ENCODE measurements at places on chromosomes 4 and X.
A peak's percentile ranks its signal among the peaks of the same experiment; 100 is the strongest.

DNA sequence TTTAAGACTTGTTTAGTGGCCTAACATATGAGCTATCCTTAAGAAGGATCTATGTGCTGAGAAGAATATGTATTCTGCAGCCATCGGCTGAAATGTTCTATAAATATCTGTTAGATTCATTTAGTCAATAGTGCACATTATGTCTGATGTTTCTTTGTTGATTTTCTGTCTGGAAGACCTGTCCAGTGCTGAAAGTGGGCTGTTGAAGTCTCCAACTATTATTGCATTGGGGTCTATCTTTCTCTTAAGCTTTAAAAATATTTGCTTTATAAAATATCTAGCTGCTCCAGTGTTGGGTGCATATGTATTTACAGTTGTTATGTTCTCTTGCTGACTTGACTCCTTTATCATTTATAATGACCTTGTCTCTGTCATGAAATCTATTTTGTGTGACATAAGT lies 9.4 kb upstream of the BLTP1 start:
- DNase-seq = no peak

- DNase-seq = no peak
These were observed 53.6 kb downstream of the AWAT2 start for GRCh38 chrX:69996113-69996468.

- DNase-seq = no peak
These were observed 15.5 kb downstream of the PFKFB1 start for GRCh38 chrX:54978448-54978847.

DNA sequence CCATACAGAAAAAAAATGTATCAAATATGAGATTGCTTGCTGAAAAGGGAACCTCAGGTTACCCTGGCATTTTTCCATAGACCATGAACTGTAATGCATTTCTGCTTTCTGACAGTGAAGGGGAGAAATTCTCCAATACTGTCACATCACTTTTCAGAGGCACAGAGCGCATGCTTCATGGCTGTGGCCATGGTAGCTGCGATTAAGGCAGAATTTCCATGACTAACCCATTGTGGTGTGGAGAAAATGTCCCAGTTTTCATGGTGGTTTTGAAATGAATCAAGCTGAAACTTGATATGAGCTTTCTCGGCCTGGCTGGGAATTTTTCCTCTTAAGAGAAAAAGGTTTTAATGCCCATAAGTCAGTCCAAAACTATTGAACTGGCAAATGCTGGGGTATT lies 39.5 kb upstream of the MAP3K15 start:
- no peak for DNase-seq

- no peak for DNase-seq
These were observed 133.1 kb downstream of the KDR start for GRCh38 chr4:54992266-54992665.

- no peak for DNase-seq
These were observed 63.7 kb downstream of the MAML3 start for GRCh38 chr4:140090215-140090731.

- no peak for DNase-seq
These were observed 83.7 kb downstream of the SPOCK3 start for GRCh38 chr4:167150587-167150986.

DNA sequence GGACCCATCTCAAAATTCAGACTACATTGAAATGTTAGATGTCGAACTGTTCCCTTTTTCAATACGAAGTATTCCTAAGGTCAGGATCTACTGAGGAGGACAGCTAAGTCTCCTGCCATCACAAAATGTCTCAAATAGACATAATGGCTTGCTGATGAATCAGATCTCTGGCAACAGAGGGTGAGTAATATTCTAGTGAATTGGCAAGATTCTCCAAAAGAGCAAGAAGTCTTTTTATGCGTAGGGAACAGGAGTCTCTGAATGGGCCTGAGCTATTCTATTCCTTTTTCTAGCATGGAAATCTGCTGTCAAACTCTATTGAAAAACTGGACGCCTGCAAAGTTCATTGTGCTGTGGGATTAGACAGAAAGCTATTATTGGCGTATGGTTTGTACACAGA lies 145.4 kb downstream of the FNIP2 start:
- no peak for DNase-seq

DNA sequence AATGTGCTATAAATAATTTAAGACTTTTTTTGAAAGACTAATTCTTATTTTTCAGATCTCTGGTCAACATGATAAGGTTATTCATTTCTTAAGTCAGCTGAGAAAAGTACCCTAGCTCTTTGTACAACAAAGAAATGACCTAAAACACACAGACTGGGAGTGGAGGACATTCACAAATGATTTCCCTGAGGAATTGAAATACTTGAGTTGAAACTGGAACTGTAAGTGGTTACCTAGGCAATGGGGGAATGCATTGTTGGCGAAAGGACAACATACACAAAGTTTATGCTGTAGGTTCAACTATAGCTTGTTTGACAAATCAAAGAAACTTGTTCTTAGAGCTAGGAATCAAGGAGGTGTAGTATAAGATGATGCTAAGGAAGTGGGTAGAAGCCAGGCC lies 915.5 kb downstream of the FAT4 start:
- no peak for DNase-seq

DNA sequence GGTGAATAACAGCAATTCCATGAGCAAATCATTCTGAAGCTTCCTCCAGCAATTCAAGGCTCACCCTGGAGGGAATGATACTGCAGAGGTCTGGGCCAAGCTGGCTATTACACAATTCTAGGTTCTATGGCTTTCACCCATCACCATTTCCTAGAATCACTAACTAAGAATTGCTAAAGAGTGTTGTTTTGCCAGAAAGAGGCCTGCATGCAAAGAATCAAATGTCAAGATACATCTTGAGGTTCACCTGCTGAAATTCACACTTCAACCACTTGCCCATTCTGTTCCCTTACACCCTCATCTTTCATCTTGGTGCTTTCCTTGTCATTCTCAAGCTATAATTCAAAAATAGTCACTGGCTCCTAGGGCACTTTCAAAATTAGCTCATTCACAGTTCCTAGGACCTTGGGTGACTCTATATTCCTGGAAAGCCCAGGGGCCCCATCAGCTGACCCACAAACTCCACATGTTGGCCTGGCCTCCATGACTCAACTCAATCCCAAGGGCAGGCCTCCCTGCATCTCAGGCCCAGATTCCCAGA lies 7.0 kb downstream of the APBB2 start:
- DNase-seq = no peak

GRCh38 chr4:187128976-187129375 lies 405.3 kb upstream of the FAT1 start:
- no peak for DNase-seq

- DNase-seq = no peak
These were observed 40.2 kb upstream of the MAGED1 start for GRCh38 chrX:51853251-51853650.

DNA sequence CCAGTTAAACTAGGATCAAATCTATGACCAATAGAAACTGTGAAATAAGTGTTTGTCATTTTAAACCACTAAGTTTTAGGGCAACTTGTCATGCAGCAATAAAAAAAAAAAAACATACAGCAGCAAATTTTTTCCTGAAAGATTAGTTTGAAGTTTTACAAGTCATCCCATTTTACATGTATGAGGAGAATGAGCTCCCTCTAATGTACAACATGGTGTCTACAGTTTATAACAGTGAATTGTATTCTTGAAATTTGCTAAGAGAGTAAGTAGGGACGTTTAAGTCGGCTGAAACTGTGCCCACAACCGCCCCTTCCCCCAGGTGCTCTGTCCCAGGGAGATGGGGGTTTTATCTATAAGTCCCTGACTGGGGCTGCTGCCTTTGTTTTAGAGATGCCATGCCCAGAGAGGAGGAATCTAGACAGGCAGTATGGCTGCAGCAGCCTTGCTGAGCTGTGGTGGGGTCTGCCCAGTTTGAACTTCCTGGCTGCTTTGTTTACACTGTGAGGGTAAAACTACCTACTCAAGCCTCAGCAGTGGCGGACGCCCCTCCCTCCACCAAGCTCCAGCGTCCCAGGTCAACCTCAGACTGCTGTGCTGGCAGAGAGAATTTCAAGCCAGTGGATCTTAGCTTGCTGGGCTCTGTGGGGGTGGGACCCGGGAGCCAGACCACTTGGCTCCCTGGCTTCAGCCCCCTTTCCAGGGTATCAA lies 499.3 kb upstream of the CT83 start:
- no peak for DNase-seq

- peak; percentile 49 for DNase-seq
These were observed 995 bp downstream of the SMARCA5 start for GRCh38 chr4:143514497-143514896.

DNA sequence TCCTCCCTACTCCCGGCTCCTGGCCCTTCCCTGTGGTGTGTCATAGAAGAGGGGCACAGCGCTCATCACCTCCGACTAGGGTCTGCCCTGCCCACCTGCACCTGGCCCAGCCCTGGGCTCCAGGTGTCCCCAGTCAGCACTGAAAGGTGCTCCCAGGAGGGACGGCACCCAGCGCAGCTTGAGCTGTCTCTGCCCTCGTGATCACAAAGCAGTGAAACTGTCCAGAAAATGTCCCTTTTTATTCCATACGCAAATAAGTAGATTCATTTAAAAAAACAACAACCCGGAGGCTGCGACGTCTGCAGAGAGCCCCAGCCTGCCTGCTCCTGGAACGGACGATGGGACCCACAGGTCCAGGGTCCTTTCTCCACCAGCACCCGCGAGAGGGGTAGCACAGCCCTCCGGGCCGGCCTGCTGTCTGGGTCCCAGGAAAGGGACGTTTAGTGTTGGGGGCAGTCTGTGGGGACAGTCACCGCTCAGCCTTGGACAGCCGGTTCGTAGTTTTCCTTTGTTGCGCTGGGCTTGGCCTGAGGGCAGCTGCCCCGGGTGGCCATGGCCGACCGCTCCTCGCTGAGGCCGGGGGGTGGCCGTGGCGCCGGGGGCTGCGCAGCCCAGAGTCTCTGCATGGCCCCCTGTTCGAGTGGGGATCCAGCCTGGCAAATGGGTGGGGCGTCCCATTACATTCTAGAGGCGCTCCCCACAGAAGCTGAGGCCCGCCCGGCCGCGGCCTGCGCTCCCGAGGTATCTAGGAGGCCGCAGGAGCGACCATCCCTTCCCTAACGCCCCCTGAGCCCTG lies 4.6 kb downstream of the HMX1 start:
- DNase-seq = no peak

- no peak for DNase-seq
These were observed 471.3 kb downstream of the TECRL start for GRCh38 chr4:63937961-63938360.

GRCh38 chr4:106208481-106209460 lies 107.2 kb downstream of the TBCK start:
- DNase-seq = no peak

- no peak for DNase-seq
These were observed 901 bp downstream of the JADE1 start for GRCh38 chr4:128810331-128810870.

- DNase-seq = peak; percentile 21
These were observed 896 bp downstream of the KDR start for GRCh38 chr4:55124322-55125076.

GRCh38 chrX:9501362-9501761 lies 36.5 kb downstream of the TBL1X start:
- no peak for DNase-seq
